ENCODE measurements at places on chromosomes 4 and X.

DNA sequence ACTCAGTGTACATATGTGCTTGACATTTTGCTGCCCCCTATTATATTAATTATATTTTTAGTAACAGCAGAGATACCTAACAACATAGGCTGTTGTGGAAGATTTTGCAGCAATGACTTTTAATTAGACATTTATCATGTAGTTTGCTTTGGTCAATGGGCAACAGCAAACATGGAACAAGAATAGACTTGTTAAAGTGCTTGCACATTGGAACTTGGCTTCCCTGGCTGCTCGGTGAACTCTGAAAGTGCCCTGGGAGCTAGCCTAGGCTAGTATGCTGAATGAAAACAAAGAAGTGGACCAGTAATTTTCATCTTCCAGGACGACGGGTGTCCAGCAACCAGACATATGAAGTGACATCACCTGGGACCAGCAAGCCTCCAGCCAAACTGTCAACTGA lies 1157.1 kb downstream of the ARAP2 start:
- no peak overlapping the region for H3K27ac ChIP-seq
- no peak overlapping the region for H3K4me3 ChIP-seq
- no peaks in the 10 kb centered on the region for H3K36me3 ChIP-seq
- no peaks in the 10 kb centered on the region for H3K4me1 ChIP-seq
- no peak for DNase-seq
- no peaks in the 10 kb centered on the region for H3K27me3 ChIP-seq

- no peak overlapping the region for H3K27ac ChIP-seq
- no peaks in the 10 kb centered on the region for H3K36me3 ChIP-seq
- DNase-seq, result no peak
- no peaks in the 10 kb centered on the region for H3K27me3 ChIP-seq
- H3K4me1 ChIP-seq, result no peaks in the 10 kb centered on the region
Measured at GRCh38 chrX:28273736-28274135, 292.5 kb upstream of the DCAF8L1 start.

- H3K4me3 ChIP-seq, result no peak overlapping the region
- no peak for DNase-seq
- no peaks in the 10 kb centered on the region for H3K36me3 ChIP-seq
- H3K27me3 ChIP-seq, result no peaks in the 10 kb centered on the region
Measured at GRCh38 chr4:76729980-76730379, 168.0 kb downstream of the SOWAHB start.

DNA sequence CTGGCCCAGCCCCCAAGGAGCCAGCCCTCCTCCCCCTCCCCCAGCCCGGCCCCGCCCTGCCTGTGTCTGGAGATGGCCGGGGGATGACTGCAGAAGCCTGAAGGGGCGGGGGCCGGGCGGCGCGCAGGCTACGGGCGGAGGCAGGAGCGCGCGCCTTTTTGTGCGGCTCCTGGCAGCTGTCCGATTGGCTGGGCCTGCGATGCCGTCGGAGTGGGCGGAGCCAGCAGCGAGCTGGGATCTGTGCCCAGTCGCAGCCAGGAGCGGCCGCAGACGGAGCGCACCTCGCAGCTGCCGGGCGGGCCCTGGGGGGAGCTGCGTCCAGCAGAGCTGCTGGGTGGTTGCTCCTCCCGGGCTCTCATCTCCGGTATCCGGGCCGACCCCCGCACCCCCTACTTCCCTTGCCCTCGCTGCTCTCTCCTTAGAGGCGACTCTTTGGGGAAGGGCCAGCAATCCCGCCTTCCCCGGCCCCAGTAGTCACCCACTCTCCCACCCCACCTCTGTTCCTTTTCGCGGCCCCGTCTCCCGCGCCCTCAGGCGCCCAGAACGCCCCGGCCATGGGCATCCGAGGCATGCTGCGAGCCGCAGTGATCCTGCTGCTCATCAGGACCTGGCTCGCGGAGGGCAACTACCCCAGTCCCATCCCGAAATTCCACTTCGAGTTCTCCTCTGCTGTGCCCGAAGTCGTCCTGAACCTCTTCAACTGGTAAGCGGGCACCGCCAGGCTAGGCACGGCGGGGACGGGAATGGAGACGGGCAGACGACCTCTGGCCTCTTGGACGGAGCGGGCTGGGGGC lies at the start of gene GABRQ:
Gene GABRQ, plus strand, starts transcription at position 247 of the 794 bp plus-strand sequence. Its CDS starts 308 bp downstream, at position 555.
- no peak for DNase-seq

DNA sequence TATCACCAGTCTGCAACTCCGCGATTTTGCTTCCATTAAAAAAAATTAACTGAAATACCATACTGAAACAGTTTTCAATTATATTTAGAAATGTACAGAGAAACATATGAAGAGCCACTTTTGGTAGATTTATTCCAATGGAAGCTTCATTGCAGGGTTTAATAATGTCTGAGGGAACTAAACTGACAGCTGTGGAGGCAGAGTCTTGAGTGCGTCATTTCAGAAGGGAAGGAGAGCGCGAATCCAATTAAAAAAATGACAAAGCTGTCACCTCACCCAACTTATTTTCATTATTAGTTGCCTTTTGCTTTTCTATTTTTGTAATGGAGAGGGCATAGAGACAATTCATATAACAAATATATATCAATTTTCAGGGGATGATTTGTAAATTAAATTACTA lies 104.0 kb downstream of the UNC5C start:
- no peak overlapping the region for H3K4me3 ChIP-seq
- H3K36me3 ChIP-seq, result no peaks in the 10 kb centered on the region
- H3K27ac ChIP-seq, result no peak overlapping the region
- H3K27me3 ChIP-seq, result no peaks in the 10 kb centered on the region

- H3K27me3 ChIP-seq, result no peaks in the 10 kb centered on the region
- no peak for DNase-seq
- no peaks in the 10 kb centered on the region for H3K4me1 ChIP-seq
- no peaks in the 10 kb centered on the region for H3K36me3 ChIP-seq
- no peak overlapping the region for H3K27ac ChIP-seq
- no peak overlapping the region for H3K4me3 ChIP-seq
Measured at GRCh38 chr4:13906727-13907126, 279.2 kb upstream of the BOD1L1 start.

- H3K27me3 ChIP-seq, result no peaks in the 10 kb centered on the region
- no peak overlapping the region for H3K27ac ChIP-seq
- no peak for DNase-seq
Measured at GRCh38 chr4:16804581-16804980, 93.9 kb downstream of the LDB2 start.

DNA sequence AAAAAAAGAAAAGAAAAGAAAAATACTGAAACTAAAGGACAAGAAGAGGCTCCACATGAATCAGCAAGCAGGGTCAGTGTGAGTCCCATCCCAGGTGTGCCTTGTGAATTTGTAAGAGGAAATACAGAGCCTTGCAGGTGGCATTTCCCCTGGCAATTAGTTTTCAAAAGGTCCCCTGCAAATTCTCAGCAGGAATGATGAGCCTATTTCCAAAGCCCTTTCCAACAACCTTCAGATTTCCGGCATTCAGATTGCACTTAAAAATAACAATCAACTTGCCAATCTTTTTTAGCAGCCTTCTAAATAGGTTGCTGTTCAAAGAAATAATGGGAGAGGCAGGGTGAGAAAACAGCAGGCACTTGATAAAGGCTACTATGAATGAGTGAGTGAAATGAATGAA lies 66.4 kb upstream of the OR13H1 start:
- no peaks in the 10 kb centered on the region for H3K27me3 ChIP-seq
- H3K27ac ChIP-seq, result no peak overlapping the region
- H3K36me3 ChIP-seq, result no peaks in the 10 kb centered on the region
- no peak for DNase-seq
- no peaks in the 10 kb centered on the region for H3K4me1 ChIP-seq

GRCh38 chr4:162912482-162912881 lies 254.2 kb downstream of the NAF1 start:
- no peak overlapping the region for H3K4me3 ChIP-seq
- H3K27me3 ChIP-seq, result no peaks in the 10 kb centered on the region
- no peaks in the 10 kb centered on the region for H3K4me1 ChIP-seq
- DNase-seq, result no peak
- no peak overlapping the region for H3K27ac ChIP-seq

GRCh38 chrX:118551426-118551825 lies 55.8 kb downstream of the DOCK11 start:
- no peak for DNase-seq
- H3K4me3 ChIP-seq, result no peak overlapping the region

DNA sequence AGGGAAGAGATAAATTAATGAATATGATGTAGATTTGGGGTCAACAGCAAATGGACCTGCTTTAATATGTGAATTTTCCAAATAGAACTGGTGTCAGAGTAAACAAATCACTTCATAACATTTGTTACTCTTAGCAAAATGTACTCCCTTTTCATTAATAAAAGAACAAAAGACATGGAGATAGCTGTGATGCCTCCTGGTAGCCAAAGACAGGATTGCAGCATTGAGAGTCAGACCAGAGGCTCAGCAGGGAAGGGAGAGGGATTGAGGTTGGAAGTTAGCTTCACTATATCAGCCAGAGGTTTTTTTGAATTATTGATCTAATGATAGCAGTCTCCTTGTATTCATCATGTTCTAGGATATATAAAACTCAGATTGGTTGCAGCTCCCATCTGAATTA lies 17.4 kb upstream of the RAB40A start:
- H3K27me3 ChIP-seq, result peaks cover 11% of the 10 kb centered on the region
- no peaks in the 10 kb centered on the region for H3K4me1 ChIP-seq
- DNase-seq, result no peak

DNA sequence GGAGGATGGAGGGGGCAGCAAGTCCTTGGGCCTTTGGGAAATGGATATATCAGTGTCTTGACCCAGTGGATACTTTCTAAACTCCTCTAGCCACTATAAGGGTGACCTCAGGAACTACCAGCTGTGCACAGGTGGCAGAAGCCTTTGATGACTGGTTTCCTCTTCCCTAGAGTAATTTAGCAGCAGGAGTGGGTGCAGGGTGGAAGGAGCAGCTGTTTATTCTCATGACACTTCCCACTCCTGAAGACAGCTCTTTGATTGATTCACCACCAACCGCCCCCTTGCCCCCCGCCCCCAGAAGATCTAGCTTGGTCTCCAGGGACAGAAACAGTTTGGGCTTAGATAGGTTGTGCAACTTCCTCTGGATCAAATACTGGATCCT lies 63.0 kb downstream of the GPC3 start:
- no peaks in the 10 kb centered on the region for H3K36me3 ChIP-seq
- no peak for DNase-seq
- no peak overlapping the region for H3K27ac ChIP-seq
- H3K27me3 ChIP-seq, result no peaks in the 10 kb centered on the region
- no peaks in the 10 kb centered on the region for H3K4me1 ChIP-seq

DNA sequence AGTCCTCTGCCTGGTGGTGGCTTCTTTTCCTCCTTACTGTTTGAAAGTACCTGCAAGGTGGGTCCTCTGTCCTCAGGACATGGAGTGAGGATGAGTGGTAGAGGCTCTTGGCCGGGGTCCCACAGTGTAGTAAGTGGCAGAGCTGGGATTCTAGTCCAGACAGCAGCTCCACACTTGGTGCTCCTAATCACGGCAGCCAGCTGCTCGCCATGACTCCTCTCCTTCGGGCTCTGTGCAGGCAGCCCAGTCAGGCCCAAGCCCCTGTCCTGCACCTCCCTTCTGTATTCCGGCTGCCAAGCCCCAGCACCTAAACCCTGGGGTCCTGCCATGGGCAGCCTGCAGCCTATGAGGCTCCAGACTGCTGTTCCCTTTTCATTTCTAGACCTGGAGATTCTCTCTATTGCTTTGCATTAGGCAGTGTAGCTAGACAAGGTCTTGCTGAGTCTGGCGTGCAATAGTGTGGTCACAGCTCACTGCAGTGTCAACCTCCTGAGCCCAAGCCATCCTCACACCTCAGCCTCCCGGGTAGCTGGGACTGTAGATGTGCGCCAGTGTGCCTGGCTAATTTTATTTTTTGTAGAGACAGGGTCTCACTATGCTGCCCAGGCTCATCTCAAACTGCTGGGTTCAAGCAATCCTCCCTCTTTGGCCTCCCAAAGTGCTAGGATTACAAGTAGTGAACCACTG lies 24.9 kb downstream of the NSD2 start:
- no peak overlapping the region for H3K4me3 ChIP-seq
- H3K4me1 ChIP-seq, result no peaks in the 10 kb centered on the region
- no peak for DNase-seq
- no peak overlapping the region for H3K27ac ChIP-seq
- no peaks in the 10 kb centered on the region for H3K27me3 ChIP-seq
- no peaks in the 10 kb centered on the region for H3K36me3 ChIP-seq

DNA sequence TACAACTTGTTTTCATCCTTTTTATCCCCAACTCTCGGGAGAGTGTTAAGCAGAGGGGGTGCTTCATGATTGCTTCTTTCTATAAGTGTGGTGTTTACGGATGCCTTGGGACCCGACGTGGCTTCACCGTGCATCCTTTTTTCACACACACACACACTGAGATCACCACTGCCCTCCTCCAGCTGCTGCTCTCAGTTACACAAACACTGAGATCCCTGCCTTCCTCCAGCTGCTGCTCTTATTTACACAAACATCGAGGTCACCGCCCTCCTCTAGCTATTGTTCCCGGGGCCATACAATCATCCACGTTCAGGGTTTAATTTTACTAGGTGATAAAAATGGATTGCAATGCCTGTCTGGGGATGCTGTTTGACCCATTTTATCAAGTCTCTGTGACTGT lies 155.4 kb upstream of the FAM9B start:
- no peaks in the 10 kb centered on the region for H3K4me1 ChIP-seq
- no peaks in the 10 kb centered on the region for H3K27me3 ChIP-seq
- DNase-seq, result no peak

- no peak for DNase-seq
- H3K4me3 ChIP-seq, result no peak overlapping the region
- no peaks in the 10 kb centered on the region for H3K36me3 ChIP-seq
- H3K27me3 ChIP-seq, result no peaks in the 10 kb centered on the region
- H3K27ac ChIP-seq, result no peak overlapping the region
Measured at GRCh38 chrX:41200785-41201184, 115.5 kb downstream of the USP9X start.

GRCh38 chr4:14910411-14910810 lies 91.9 kb upstream of the CPEB2 start:
- no peaks in the 10 kb centered on the region for H3K4me1 ChIP-seq
- no peaks in the 10 kb centered on the region for H3K36me3 ChIP-seq
- no peaks in the 10 kb centered on the region for H3K27me3 ChIP-seq
- H3K4me3 ChIP-seq, result no peak overlapping the region
- no peak for DNase-seq

DNA sequence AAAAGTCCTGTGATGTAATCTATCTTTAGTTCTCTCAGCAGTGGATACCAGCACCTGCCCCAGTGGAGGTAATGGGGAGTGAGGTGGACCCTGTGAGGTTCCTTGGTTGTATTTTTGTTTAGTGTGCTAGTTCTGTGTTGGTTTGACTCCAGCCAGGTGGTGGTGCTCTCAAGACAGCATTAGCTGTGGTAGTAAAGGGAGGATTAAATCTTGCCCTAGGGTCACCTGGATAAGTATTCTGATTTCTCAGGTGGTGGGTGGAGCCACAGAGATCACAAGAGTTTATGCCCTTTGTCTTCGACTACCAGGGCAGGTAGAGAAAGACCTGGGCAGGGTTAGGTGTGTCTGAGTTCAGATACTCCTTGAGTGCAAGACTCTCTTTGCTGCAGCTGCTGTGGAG lies 176.3 kb upstream of the EDA2R start:
- no peak for DNase-seq
- no peaks in the 10 kb centered on the region for H3K27me3 ChIP-seq
- H3K36me3 ChIP-seq, result no peaks in the 10 kb centered on the region
- no peaks in the 10 kb centered on the region for H3K4me1 ChIP-seq
- no peak overlapping the region for H3K4me3 ChIP-seq

GRCh38 chrX:45329217-45329616 lies 128.5 kb upstream of the DIPK2B start:
- no peak overlapping the region for H3K27ac ChIP-seq
- H3K27me3 ChIP-seq, result no peaks in the 10 kb centered on the region
- no peaks in the 10 kb centered on the region for H3K4me1 ChIP-seq
